ENCODE measurements at places on chromosomes 1 and 21.

- DNase-seq: no peak
Measured at GRCh38 chr1:42399315-42400100, 18.9 kb downstream of the RIMKLA start.

- DNase-seq: no peak
Measured at GRCh38 chr1:179166663-179167417, 62.6 kb downstream of the ABL2 start.

- no peak for DNase-seq
Measured at GRCh38 chr1:72394457-72394856, 112.1 kb upstream of the NEGR1 start.

GRCh38 chr1:15668089-15668754, 15.9 kb upstream of the PLEKHM2 start:
- DNase-seq: no peak

GRCh38 chr1:86648255-86648654, 56.1 kb upstream of the SH3GLB1 start:
- no peak for DNase-seq

- DNase-seq: no peak
Measured at GRCh38 chr1:54608566-54609230, 14.6 kb downstream of the FAM151A start.

DNA sequence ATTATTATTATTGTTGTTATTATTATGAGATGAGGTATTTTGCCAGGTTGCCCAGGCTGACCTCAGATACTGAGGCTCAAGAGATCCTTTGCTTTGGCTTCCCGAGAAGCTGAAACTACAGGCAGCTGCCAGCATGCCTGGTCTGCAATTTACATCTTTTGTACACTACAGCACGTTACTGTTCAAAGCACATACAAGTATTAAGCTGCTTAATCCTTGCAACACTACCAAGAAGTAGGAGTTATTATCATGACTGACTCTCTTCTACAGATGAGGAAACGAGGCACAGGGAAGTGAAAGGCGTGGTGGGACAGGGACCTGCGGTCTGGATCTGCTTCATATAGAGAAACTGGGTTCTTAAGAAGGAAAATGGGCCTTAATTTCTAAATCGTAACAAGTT, 11.6 kb downstream of the ERG start:
- no peak for DNase-seq

DNA sequence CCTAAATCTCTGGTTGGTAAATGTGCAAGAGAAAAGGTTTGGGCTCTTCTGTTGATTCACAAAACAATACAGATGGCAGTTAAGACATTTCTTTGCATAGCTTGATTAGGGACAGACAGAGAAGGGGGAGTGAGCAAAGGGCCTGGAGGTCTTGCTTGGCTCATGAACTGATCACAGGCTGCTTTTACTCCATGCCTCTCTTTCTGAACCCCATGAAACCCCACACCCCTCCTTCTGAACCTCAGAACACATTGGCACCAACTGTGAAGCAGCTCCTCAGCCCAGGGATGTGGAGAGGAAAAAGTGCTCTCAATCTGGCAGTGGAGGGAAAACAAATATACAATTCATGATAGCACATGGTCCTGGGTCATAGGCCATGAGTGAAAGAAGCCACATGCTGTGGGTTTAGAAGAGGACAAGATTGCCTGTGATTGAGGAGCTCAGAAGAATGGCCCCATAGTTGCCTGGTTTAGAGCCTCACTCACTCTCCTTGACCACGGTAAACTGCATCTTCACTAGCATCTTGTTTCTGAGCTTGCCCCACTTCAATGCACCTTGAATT, 111.6 kb upstream of the GADD45A start:
- DNase-seq: no peak

DNA sequence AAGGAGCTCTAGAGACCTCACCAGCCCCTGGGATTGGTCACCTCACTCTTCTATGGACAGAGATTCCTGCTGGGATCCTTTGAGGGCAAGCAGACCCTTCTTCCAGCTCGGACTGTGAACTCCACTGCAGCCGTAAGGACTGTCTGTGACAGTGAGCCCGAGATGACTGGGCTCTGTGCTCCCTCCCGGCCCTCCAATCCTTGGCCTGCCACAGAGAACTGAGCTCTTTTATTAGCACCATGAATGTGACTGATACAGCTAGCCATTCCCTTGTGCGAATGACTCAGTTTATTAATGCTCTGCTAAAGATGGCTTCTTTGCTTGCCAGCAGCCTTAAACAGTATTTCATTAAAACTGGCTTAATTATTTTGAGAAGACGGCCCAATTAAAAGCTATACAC, 194.6 kb upstream of the LMO4 start:
- DNase-seq: no peak

- no peak for DNase-seq
Measured at GRCh38 chr1:60504206-60504840, 430.8 kb upstream of the C1orf87 start.

All from cortex of kidney (tissue), 1 donor.